Subcutaneous preadipocyte (primary cell): ENCODE measurements at places on chromosomes 6 and 20. TPM values are rescaled to one million over a fixed set of nuclear protein-coding genes. Genes with fewer than 3 reads are reported as not detected.

The TOX2 gene
- total RNA-seq: 1.1 and 2.0 TPM in 2 replicates

The YTHDF1 gene
- 18.0 and 25.6 TPM in 2 replicates for total RNA-seq

The HLA-DMB gene
- 0.37 TPM in 1 of 2 replicates, not detected in the other for total RNA-seq

The ZMYND8 gene
- 39.7 and 66.1 TPM in 2 replicates for total RNA-seq

The AGER gene
- total RNA-seq: 0.20 and 1.1 TPM in 2 replicates

The TCF21 gene
- 0.20 and 0.37 TPM in 2 replicates for total RNA-seq
